Heart right ventricle (tissue), 16 donors: ENCODE measurements at places on chromosomes 16 and 17. TPM values are rescaled to one million over a fixed set of nuclear protein-coding genes. Genes with fewer than 3 reads are reported as not detected.
A peak's percentile ranks its signal among the peaks of the same experiment; 100 is the strongest.

- no peak overlapping the region for H3K27ac ChIP-seq
- H3K27me3 ChIP-seq = no peaks in the 10 kb centered on the region
- DNase-seq = no peak
- no peaks in the 10 kb centered on the region for H3K4me1 ChIP-seq
- no peak overlapping the region for H3K4me3 ChIP-seq
These were observed 9.4 kb upstream of the HEATR6 start for GRCh38 chr17:60087882-60088669.

The TMEM220 gene
- total RNA-seq = 7.2 TPM

GRCh38 chr17:75490953-75491649 lies 24.2 kb downstream of the CASKIN2 start:
- H3K4me1 ChIP-seq = peaks cover 47% of the 10 kb centered on the region
- H3K27ac ChIP-seq = no peak overlapping the region
- no peaks in the 10 kb centered on the region for H3K27me3 ChIP-seq
- no peak for DNase-seq
- H3K36me3 ChIP-seq = peaks cover 55% of the 10 kb centered on the region

DNA sequence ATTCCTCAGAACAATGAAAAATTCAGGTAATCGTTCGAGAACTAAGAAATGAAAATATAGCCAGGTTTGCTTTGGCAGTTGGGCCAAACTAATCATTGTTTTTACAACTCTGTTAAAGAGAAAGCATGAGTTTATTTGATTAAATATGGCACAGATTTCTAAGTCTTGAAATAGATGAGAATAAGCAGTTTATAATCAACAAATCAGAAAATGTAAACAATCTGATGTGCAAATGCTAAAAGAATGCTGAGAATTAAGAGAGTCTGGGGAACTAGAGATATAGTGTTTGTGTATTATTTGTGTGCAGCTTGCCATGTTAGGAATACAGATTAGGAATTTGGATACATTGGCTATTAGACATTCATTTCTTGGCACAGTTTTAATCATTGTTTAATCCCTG lies 212.5 kb downstream of the TANC2 start:
- no peaks in the 10 kb centered on the region for H3K4me1 ChIP-seq
- H3K27ac ChIP-seq = no peak overlapping the region
- H3K4me3 ChIP-seq = no peak overlapping the region
- H3K36me3 ChIP-seq = no peaks in the 10 kb centered on the region
- no peak for DNase-seq

DNA sequence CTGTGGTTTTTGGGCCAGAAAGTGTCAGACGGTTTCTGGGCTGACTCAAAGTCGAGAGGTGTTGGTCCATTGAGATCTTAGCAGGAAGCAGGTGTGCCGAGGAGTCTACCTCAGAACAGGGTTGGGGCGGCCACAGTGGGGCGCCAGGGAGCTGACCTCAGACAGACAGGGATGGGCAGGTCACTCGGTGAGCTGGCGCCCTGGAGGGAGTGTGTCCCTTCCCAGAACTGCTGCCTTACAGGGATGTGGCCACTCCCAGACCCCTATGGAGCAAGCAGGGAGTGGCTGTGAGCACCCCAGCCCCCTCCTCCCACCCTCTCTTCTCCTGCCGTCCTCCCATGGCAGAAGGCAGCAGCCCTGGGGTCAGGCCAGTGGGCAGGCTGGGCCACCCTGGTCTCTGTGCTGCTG lies 14.0 kb upstream of the DPEP1 start:
- H3K36me3 ChIP-seq = no peaks in the 10 kb centered on the region
- peaks cover 8% of the 10 kb centered on the region for H3K4me1 ChIP-seq
- H3K4me3 ChIP-seq = no peak overlapping the region
- DNase-seq = no peak
- H3K27ac ChIP-seq = no peak overlapping the region

- H3K4me3 ChIP-seq = no peak overlapping the region
- peaks cover 16% of the 10 kb centered on the region for H3K4me1 ChIP-seq
- no peaks in the 10 kb centered on the region for H3K36me3 ChIP-seq
- DNase-seq = no peak
- no peaks in the 10 kb centered on the region for H3K27me3 ChIP-seq
These were observed 77.4 kb upstream of the SMURF2 start for GRCh38 chr17:64739316-64740058.

DNA sequence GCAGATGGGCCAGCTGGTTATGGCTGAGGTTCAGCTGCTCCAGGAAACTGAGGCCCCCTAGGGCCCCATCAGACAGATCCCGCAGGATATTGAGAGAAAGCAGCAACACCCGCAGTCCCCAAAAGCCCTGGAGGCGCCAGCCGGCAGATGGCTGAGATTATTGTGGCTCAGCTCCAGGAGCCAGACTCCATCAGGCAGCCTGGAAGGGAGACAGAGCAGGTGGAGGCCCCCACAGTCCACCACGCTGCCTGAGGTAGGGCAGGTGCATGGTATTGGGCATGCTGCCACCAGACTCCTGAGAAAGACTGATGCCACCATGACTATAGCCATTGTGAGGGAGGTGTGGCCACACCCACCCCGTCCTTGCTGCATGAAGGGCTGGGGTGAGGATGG lies 9.5 kb upstream of the TMEM101 start:
- peaks cover 26% of the 10 kb centered on the region for H3K36me3 ChIP-seq
- no peak overlapping the region for H3K4me3 ChIP-seq
- no peak overlapping the region for H3K27ac ChIP-seq
- no peak for DNase-seq
- H3K27me3 ChIP-seq = no peaks in the 10 kb centered on the region

- no peaks in the 10 kb centered on the region for H3K4me1 ChIP-seq
- DNase-seq = no peak
- no peaks in the 10 kb centered on the region for H3K27me3 ChIP-seq
- no peak overlapping the region for H3K27ac ChIP-seq
- no peak overlapping the region for H3K4me3 ChIP-seq
These were observed 14.0 kb downstream of the NUPR1 start for GRCh38 chr16:28524681-28525171.

The BRIP1 gene
- total RNA-seq = 0.12 TPM

DNA sequence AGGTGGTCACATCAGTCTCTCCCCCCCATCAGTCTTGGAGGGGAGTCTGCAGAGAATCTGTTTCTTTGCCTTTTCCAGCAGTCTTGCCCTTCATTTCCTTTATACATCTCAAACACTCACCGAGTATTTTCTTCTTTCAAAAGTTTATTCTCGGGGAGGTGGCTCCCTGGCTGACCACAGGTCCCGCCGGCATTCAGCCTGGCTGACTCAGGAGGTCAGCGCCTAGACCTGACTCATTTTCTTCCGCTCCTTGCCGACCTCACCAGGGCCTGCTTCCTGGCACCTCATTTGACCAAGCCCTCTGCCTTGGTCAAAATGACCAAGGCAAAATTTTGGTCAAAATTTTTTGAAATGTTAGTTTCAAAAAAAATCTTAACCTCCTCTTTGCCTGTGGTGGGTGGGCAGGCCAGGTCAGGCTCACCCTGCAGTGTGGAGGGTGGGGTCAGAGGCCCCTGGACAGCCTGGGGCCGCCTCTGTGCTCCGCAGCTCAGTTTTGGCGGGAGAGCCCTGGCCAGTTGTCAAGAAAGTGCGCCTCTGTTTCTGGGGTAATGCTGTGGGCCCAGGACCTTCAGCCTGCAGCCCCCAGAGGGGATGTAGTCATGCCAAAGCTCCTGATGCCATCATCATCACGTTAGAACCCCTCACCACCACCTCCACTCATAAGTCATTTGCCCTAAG lies 165.6 kb downstream of the SPECC1 start:
- DNase-seq = no peak
- H3K27ac ChIP-seq = no peak overlapping the region
- H3K27me3 ChIP-seq = no peaks in the 10 kb centered on the region
- H3K4me3 ChIP-seq = no peak overlapping the region
- H3K4me1 ChIP-seq = no peaks in the 10 kb centered on the region

GRCh38 chr17:35080536-35080935 lies 17.0 kb upstream of the RFFL start:
- H3K27ac ChIP-seq = no peak overlapping the region
- H3K4me1 ChIP-seq = no peaks in the 10 kb centered on the region

GRCh38 chr17:61797283-61797682 lies 66.0 kb downstream of the BRIP1 start:
- no peak overlapping the region for H3K4me3 ChIP-seq
- H3K36me3 ChIP-seq = no peaks in the 10 kb centered on the region
- DNase-seq = no peak
- H3K27me3 ChIP-seq = no peaks in the 10 kb centered on the region
- H3K27ac ChIP-seq = no peak overlapping the region

- peaks cover 3% of the 10 kb centered on the region for H3K36me3 ChIP-seq
- no peak overlapping the region for H3K27ac ChIP-seq
- H3K4me1 ChIP-seq = no peaks in the 10 kb centered on the region
- DNase-seq = no peak
- H3K4me3 ChIP-seq = no peak overlapping the region
- H3K27me3 ChIP-seq = no peaks in the 10 kb centered on the region
These were observed 868 bp downstream of the CCDC154 start for GRCh38 chr16:1443403-1443973.

DNA sequence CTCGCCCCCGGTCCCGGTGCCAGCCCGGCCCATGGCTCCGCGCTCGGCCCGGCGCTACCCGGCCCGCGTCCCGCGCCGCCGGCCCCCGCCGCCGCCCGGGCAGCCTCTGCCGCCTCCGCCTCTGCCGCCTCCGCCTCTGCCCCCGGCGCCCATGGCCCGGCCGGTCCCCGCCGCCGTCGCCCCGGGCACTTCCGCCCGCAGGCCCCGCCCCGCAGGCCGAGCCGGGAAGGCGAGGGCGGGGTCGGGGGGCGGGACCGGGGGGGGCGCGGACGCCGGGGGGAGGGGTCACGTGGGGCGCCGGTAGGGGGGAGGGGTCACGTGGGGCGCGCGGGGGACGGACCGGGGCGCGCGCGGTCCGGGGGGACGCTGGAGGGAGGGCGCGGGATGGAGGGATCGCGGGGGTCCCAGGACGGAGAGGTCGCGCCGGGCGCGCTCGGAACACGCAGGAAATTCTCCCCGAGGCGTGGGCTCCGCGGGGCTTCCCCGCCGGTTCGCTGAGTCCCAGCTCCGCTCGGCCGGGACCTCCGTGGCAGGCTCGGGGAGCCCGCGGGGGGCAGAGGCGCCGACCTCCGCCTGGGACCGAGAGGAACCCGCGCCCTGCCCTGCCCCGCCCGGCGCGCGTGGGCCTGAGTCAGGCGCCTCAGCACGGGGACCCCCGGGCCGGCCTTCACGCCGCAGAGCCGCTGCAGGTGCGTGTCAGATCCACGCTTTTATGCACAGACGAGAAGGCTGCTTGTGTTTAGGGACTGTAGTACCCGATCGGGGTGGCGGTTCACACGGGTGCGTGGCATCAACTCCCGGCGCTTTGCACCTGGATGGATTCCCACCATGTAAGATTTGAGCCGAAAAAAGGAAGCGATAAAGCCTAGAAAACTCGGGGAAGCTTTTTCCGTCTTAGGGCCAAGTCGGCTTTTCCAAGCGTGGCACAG lies at the start of gene PGAP6:
TSS of gene PGAP6 (minus strand) at position 190 of the 929 bp plus-strand sequence. CDS start at position 33, 157 bp downstream.
- peak within 1 kb of the TSS; percentile 90 for H3K4me3 ChIP-seq
- H3K27ac ChIP-seq = peak within 1 kb of the TSS; percentile 76
- H3K27me3 ChIP-seq = no peaks in the 10 kb centered on the region

- H3K4me1 ChIP-seq = peaks cover 39% of the 10 kb centered on the region
- peak; percentile 50 for DNase-seq
- no peaks in the 10 kb centered on the region for H3K27me3 ChIP-seq
- no peaks in the 10 kb centered on the region for H3K36me3 ChIP-seq
- H3K27ac ChIP-seq = no peak overlapping the region
These were observed 3.1 kb downstream of the TPPP3 start for GRCh38 chr16:67389911-67390815.

The HOXB2 gene
- 2.3 TPM for total RNA-seq

The OSGIN1 gene
- total RNA-seq = 7.1 TPM

GRCh38 chr17:82463391-82463790 lies 4.8 kb downstream of the NARF start:
- H3K27me3 ChIP-seq = no peaks in the 10 kb centered on the region
- H3K4me1 ChIP-seq = peaks cover 30% of the 10 kb centered on the region
- H3K4me3 ChIP-seq = no peak overlapping the region
- H3K27ac ChIP-seq = peak overlapping the region; percentile 44
- no peak for DNase-seq

GRCh38 chr16:5444189-5444588 lies 346.6 kb upstream of the EEF2KMT start:
- H3K36me3 ChIP-seq = no peaks in the 10 kb centered on the region
- H3K4me3 ChIP-seq = no peak overlapping the region
- H3K27ac ChIP-seq = no peak overlapping the region
- H3K27me3 ChIP-seq = no peaks in the 10 kb centered on the region
- no peaks in the 10 kb centered on the region for H3K4me1 ChIP-seq
- no peak for DNase-seq

GRCh38 chr17:67636834-67637520 lies 80.8 kb upstream of the NOL11 start:
- H3K4me3 ChIP-seq = no peak overlapping the region
- DNase-seq = no peak
- peaks cover 20% of the 10 kb centered on the region for H3K4me1 ChIP-seq
- no peaks in the 10 kb centered on the region for H3K27me3 ChIP-seq
- H3K36me3 ChIP-seq = no peaks in the 10 kb centered on the region

The CPHXL gene
- not detected for total RNA-seq
